ENCODE measurements at places on chromosomes 6 and 20. TPM values are rescaled to one million over a fixed set of nuclear protein-coding genes. Genes with fewer than 3 reads are reported as not detected.

GRCh38 chr20:21435576-21435975 lies 38.2 kb upstream of the NKX2-4 start:
- DNase-seq: no peak

- DNase-seq: no peak
Measured at GRCh38 chr6:3733321-3733925, 18.1 kb downstream of the PXDC1 start.

DNA sequence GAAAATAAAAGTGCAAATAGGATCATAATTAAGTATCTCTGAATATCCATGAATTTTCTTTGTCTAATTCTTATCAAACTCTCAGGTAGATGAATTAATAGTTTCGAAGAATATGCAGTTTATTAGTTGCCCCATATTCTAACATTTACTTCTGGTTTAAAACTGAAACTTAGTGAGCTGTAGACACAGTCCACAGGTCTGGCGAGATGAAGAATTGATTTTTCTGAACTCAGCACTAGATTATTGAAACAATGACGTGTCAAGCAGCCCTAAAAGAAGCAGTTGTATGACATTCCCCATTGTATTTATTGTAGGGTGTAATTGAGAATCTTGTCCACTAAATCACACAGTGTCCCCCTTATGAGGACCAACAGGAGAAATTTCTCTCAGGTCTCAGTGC lies 407.1 kb downstream of the GRIK2 start:
- DNase-seq: no peak

DNA sequence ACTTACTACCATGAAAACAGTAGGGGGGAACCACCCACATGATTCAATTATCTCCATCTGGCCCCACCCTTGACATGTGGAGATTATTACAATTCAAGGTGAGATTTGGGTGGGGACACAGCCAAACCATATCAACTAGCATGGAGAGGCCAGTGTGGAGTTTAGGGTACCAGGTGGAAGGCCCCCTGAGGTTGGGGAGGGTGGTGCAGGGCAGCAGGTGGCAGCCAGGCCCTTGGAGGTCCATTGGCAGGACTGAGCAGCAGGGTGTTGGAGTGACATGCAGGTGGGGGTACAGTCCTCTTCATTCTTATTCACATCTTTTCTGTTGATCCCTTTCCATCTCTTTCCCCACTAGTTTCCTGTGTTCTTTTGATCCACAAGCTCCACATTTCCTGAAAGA lies 42.9 kb downstream of the PHACTR3 start:
- DNase-seq: no peak

- DNase-seq: no peak
Measured at GRCh38 chr20:15645816-15646215, 927.4 kb downstream of the KIF16B start.

Gene POU5F1
- 7.3 TPM for polyA plus RNA-seq

- no peak for DNase-seq
Measured at GRCh38 chr20:33130568-33131061, 37.3 kb upstream of the BPIFA2 start.

Gene GPR63
- 3.8 TPM for polyA plus RNA-seq

- DNase-seq: no peak
Measured at GRCh38 chr6:41049521-41049920, 3.5 kb upstream of the APOBEC2 start.

DNA sequence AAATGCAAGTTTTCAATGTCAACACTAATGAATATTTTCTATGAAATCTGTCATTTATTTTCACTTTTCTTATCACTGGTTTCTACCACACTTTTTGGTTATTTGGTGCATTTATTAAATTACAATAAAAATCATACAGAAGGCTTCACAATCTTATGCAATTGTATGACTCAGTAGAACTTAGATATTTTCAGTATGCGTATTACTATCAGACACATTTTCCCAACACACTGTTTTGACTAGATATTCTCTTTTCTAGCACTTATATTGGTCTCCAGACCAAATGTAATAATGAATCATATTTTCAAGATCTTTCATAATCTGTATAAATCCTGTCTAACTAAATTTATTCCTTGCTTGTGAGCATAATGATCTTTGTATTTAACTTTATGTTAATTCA lies 74.1 kb downstream of the FAM83B start:
- no peak for DNase-seq

DNA sequence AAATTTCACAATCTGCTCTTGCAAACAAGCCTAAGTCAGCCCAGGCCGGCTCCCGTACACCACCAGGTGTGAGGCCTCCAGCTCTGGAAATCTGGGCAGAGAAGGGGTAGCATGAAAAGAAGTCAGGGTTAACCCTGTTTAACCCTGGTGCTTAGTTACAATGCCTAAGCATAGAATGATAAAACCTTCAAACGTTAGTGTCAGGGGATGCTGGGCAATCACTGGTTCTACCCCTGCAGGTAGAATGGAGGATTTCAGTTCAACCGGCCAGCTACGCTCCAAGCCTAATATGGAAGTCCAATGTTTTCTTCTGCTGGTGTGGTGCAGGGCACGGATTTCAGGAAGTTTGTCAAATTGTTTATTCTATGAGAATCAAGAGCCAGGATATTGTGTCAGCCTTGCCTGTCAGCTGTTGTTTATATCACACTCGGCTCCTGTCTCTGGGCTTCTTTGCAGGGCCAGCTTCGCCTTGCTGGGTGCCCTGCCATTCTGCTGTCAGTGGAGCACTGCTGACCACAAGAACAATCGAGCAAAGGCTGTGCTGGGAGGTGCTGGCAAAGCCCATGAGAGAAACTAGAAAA lies 20.2 kb upstream of the CD93 start:
- DNase-seq: no peak

DNA sequence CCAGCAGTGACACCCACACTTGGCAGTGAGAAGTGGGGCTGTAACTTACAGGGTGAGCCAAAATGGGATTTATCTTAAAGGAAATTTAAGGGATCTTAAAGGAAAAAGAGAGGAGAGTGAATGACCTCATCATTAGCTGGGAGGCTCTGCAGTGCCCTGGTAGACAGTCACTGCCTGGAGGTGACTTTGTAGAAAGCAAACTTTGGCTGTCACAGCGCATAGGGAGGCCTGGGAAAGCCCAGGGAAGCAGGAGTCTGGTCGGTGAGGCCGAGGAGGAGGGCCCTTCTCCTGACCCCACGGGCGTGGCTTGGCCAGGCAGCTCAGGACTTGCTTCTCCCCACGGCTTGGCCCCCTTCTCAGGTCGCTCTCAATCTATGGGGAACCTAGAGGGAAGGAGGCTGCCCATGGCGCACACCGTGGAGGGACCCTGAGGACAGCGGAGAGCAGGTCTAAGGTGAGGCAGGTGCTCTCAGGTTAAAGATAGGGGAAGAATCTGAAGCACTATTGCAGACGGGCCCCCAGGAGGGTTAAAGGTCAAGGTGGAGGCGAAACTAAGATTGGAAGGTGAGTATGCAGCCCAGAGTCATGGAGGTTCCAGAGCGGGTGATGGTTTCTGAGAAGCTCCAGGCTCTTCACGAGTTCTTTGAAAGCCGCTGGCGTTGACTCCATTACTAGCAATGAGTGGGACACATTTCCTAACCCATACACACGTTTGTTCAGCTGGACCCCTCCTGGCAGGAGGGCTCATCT lies 15.6 kb upstream of the RIPK1 start:
- DNase-seq: no peak

Gene SS18L1
- 21.9 TPM for polyA plus RNA-seq

DNA sequence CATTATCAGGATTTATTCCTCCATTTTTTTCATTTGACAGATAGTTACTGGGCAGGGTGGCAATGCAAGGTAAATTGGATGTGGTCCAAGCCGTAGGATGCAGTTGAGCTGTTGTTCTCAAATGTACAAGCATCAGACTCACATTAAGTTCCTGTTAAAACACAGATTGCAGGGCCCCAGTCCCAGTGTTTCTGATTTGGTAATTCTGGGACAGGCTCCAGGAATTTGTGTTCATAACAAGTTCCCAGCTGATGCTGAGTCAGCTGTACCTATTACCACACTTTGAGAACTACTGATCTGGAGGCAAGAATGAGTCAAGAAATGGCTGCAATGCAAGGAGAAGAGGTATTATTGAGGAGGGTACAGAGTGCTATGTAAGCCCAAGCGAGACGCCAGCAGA lies 11.7 kb downstream of the TMEM244 start:
- DNase-seq: no peak

Gene SLC22A7
- 0.24 TPM for polyA plus RNA-seq

DNA sequence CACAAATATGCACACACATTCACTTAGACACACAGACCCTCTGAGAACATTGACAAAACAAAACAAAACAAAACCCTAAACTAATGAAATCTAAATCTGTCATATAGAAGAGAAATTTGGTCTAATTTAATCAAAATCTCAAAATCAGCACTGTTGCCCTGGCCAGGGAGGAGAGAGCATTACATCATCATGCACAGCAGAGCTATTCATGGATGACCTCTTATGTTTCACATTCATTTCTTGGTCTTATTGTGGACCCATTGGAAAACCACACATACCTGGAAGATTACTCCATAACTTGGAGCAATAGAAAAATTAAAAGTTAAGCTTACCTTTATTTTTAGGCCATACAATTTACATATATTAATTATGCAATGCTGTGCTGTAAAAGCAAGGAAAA lies 1223.6 kb upstream of the GJE1 start:
- no peak for DNase-seq

GRCh38 chr6:137749696-137750211 lies 117.3 kb upstream of the TNFAIP3 start:
- DNase-seq: no peak

DNA sequence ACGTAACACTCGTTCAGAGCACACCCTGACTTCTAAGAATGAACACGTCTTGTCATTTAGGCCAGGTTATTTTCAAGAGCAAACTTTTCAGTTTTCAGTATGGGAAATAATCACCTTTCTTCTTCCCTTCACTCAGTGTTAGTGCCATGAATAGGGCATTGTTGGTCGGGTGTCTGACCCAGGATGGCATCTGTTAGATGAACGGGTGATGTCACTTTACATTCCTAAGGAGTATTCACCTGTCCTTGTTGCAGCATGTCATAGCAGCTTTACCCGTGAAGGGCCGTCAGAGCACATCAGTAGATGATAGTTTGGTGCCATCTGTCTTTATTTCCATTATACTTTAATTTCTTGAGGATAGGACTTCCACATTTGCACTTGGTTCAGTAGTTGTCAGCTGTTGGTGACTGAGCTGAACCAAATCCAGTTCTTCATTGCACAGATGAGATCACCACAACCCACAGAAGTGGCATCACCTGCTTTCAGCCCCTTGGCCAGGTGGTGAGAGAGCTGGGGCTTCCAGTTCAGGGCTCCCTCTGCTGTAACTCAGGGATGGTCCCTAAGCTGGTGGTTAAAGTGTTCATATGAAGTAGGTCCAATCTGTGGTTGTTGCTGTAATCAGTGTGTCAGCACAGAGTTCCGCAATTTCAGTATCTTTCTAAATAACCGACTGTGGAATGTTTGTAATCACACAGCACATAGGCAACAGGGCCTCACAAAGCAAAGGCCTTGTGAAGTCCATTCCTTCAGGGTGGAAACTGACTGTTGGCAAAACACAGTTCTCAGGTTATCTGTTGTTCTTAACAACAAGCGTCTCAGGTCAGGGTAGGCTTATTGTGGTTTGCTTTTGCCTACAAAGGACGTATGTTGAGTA lies 68.2 kb downstream of the FAM120B start:
- DNase-seq: no peak

- no peak for DNase-seq
Measured at GRCh38 chr6:56821005-56821432, 133.9 kb upstream of the BEND6 start.

DNA sequence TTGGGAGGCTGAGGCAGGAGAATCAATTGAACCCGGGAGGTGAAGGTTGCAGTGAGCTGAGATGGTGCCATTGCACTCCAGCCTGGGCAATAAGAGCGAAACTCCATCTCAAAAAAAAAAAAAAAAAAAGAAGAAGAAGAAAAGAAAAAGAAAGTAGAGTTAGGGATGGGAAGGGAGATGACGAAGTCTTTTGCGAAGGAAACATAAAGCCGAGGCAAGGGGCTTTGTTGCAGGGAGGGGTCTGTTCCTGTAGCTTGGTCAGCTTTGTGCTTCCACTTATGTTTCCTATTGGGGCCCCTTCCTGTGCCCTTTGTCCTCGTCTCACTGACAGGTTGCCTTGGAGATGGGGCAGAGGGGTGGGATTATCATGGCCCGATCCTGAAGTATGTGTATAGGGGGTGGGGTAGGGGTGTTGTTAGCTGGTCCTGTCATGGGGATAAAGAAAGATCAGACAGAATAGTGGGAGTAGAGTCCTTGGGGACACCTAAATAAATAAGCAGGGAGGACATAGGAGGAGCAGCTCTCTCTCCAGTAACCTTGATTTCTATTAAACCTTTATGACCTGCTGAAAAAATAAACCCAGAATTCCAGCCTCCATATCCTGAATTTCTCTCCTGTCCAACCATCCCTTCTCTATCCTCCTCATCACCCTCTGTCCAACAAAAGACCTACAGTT lies 1.1 kb upstream of the CLIC1 start:
- DNase-seq: no peak

DNA sequence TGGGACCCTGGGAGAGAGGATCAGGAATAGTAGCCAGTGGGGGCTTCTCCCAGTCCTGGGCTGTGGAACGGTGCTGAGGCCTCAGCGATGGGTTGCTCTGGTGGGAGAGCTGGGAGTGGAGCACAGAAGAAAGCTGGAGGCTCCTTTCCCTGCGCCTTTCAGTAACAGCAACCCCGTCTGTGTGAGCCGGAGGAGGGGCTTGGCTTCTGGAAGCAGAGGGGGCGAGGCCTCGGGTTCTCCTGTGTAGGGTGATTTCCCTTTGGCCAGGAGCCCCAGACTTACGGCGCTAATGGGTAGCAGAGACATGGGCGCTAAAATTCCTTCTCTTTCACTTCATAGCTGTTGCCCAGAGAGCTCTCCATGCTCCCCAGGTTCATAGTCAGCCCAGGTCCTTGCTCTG lies 55.0 kb downstream of the DAAM2 start:
- no peak for DNase-seq

Gene MLN
- 1.5 TPM for polyA plus RNA-seq

DNA sequence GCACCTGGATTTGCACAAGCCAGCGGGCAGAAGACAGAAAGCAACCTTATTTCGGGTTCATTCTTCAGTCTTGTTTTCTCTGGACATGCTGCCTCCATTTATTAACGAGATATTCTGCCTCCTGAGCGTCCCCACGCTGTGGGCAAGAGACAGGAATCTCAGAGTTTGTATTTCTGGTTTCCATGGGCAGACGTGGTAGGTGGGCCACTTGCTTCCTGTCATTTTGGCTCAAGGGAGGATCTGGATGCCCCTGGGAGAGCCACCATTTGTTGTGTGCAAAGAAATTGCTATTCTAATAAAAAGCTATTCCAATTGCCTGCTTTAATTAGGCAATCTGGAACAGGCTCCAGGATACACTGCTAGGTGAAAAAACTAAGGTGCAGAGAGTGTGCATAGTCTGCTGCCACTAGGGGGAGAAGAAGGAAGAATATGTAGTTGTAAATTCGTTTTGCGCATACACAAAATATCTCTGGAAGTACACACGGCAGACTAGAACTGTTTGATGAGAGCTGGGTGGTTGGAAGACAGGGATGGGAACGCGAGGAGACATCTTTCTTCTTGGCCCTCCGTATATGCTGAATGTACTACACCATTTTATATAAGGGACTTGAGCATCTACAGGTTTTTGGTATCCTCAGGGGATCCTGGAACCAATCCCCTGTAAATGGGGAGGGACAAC lies 30.1 kb upstream of the SLC16A10 start:
- peak; percentile 18 for DNase-seq

Gene CCN5
- polyA plus RNA-seq: 0.06 TPM

Gene TRMT11
- 33.1 TPM for polyA plus RNA-seq

- DNase-seq: no peak
Measured at GRCh38 chr6:119501798-119502483, 152.4 kb upstream of the MAN1A1 start.

Gene UNC93A
- polyA plus RNA-seq: 6.1 TPM

- DNase-seq: no peak
Measured at GRCh38 chr20:5279661-5280060, 37.1 kb downstream of the PROKR2 start.

- DNase-seq: no peak
Measured at GRCh38 chr20:44135012-44135412, 52.0 kb downstream of the JPH2 start.

All from right renal pelvis (tissue), 4 donors.